SK-N-MC (cell line): ENCODE measurements at places on chromosomes 5 and 9.

GRCh38 chr9:113966394-113966793 is 90.3 kb downstream of the ZNF618 start:
- no peak for DNase-seq

- DNase-seq = no peak
Observed at GRCh38 chr5:14186059-14186830, 43.1 kb downstream of the TRIO start.

- no peak for DNase-seq
Observed at GRCh38 chr5:159811712-159812111, 104.6 kb upstream of the ADRA1B start.

- DNase-seq = peak; percentile 45
Observed at GRCh38 chr9:13033959-13034693, 245.4 kb downstream of the MPDZ start.
